ENCODE measurements at places on chromosomes 5 and 9.

DNA sequence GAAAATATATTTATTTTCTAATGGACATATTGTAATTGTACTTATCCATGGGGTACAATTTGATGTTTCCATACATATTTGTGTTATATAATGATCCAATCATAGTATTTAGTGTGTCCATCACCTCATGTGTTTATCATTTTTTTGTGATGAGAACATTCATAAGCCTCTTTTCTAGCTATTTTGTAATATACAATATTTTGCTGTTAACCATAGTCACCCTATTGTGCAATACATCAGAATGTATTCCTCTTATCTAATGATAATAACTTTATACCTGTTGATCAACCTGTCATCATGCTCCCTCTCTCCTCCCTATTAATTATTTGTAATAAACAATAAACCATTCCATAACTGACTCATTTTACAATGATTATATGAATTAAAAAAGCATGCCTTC is 93.2 kb downstream of the ISL1 start:
- no peak for DNase-seq

GRCh38 chr5:133376986-133377385 is 235.4 kb downstream of the FSTL4 start:
- DNase-seq = no peak

GRCh38 chr9:127021664-127022363 is 100.6 kb downstream of the ANGPTL2 start:
- no peak for DNase-seq

DNA sequence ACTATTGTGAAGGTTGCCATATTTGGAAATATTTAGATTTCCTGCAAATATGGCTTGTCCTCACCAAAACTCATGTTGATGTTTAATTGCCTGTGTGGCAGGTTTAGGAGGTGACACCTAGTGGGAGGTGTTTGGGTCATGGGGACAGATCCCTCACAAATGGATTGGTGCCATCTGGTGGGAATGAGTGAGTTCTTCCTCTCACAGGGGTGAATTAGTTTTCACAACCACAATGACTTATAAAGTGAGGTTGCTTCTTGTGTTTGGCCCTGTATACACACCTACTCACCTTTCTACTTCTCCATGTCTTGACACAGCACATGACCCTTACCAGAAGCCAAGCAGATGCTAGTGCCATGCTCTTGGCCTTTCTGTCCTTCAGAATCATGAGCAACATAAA is 41.1 kb downstream of the ISOC1 start:
- DNase-seq = peak; percentile 62

- no peak for DNase-seq
These were observed 24.2 kb downstream of the CCDC69 start for GRCh38 chr5:151199581-151200185.

DNA sequence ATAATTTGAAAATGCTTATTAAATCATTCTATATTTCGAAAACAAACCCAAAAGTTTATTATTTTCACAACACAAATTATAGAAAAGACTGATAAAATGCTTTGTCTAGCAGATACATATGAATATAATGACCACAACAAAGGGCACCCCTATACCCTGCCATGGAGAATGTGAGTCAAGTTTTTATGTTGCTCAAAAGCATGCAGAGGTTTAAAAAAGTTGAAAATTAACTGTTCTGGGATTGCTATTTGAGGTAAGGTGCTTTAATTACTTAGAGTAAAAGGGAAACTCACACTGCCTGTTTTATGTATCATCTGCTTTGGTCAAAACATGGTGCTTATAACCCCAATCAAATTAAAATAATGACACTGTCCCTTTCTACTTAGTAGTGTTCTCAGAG is 41.0 kb downstream of the MLANA start:
- no peak for DNase-seq

DNA sequence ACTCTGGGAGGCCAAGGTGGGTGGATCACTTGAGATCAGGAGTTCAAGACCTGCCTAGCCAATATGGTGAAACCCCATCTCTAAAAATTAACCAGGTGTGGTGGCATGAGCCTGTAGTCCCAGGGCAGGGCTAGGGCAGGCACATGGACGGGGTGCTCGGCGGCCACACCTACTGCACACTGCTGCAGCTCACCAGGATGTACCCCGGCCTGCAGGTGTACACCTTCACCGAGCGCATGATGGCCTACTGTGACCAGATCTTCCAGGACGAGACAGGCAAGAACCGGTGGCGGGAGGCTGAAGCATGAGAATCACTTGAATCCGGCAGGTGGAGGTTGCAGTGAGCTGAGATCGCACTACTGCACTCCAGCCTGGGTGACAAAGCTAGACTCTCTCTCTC is 3.2 kb downstream of the ST6GALNAC4 start:
- no peak for DNase-seq

- DNase-seq = no peak
These were observed 50.2 kb downstream of the PSMB7 start for GRCh38 chr9:124365036-124365435.

DNA sequence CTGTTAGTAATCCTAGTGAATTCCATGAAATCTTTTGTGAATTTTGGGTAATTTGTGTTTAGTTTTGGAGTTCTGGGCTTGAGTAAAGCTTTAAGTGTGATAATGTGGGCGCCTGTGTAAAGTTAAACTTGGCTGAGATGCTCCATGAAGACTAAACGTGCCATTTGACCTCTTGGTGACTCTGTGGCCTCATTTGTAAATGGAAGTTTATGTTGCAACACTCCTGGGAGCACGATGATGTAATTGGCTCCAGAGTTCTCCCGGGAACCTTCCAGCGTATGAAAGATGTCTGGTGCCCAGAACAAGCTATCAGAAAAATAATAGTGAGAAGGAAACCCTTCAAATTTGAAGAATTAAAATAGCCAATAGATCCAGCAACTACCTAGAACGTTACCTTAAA is 981.2 kb downstream of the TLE4 start:
- DNase-seq = no peak

DNA sequence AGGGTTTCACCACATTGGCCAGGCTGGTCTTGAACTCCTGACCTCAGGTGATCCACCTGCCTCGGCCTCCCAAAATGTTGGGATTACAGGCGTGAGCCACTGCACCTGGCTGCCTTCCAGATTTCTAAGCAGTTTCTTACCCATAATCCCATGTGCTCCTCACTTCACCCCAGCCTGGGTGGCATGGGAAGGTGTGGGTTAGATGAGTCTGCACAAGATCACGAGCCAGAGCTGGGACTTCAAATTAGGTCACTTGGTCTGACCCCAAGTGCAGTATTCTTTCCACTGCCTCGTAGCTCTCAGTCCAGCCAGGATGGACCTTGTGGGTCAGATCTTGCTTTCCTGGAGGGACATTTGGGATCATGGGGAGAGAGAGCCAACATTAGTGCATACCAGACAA is 37.5 kb upstream of the STRBP start:
- peak; percentile 80 for DNase-seq

- DNase-seq = no peak
These were observed 292.1 kb upstream of the RORB start for GRCh38 chr9:74205056-74205455.

DNA sequence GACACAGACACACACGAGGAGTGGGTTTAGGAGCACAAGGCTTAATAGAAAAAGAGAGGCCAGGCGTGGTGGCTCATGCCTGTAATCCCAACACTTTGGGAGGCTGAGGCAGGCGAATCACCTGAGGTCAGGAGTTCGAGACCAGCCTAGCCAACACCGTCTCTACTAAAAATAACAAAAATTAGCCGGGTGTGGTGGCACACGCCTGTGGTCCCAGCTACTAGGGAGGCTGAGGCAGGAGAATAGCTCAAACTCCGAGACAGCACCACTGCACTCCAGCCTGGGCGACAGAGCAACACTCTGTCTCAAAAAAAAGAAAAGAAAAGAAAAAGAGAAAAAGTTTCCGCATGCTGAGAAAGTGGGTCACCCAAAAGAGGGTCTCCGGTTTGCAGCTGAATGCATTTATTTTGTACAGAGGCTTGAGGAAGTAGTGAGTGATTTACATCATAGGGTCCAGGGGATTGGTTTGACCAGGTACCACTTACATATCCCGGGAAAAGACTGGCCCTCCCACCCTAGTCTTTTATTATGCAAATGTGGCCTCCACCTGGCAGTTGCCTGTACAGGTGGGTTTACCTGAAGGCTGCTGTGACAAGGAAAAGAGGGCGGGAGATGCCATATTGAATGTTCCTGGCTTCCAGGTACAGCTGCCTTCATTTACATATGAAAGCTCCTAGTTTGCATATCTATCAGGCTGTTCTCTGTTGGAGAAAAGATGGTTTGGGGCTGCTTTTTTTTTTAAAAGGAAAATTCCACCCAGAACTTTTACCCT is 366.2 kb upstream of the GRAMD2B start:
- no peak for DNase-seq

DNA sequence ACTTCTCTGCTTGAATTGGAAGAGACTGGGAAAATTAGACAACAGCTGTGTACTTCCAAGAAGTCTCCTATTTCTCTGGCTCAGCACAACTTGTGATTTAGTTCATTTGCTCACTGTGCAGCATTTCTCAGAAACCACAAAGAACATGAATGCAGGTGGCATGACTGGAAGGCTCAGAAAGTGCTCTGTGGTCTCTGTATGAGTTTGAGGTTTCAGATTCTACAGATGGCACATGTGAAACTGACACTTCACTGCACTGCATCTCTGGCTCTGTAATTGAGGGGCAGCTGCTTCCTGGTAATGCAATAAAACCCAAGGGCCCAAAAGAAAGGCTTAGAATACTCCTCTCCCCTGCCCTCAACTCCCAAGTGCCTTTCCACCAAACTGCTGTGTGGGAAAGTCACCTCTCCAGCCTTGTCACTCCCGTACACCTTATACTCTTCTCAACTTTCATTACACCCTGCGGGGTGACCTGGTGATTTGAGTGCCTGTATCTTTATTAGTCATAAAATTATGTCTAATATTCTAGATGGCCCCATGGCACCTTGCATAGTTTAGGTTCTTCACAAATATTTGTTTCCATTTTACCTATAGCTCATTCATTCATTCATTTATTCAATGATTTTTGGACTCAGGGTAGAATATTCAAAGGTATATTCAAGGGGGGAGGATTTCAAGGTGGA is 82.5 kb downstream of the ESM1 start:
- DNase-seq = no peak

DNA sequence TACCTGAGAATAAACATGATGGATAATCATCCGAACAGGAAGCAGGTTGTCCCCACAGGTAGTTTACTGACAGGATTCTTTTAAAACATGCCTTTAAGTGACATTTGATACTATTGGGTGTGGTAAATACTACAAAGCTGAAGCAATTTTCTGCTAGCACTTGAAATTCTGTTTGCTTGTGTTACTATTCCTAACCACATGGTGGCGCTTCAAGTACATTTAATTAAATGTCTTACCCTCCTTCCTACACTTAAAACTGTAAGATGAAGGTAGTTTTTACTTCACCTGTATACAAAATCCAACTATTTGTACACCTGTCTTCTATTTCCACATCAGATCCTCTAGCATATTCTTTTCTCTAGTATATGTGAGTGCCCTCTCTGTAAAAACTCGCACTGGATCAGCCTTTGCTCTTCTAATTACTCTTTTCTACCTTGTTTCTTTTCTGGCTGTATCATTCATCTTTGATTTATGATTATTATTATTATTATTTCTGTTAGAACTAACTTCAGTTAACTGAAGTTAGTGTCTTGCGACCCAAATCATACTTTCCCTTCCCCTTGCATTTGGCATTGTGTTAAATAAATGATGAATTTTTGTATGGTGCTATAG is 18.4 kb downstream of the SLC25A46 start:
- DNase-seq = peak; percentile 71

- DNase-seq = no peak
These were observed 381.4 kb upstream of the RGMB start for GRCh38 chr5:98391921-98392625.
